ENCODE measurements at places on chromosomes 3 and 15.
A peak's percentile ranks its signal among the peaks of the same experiment; 100 is the strongest.

DNA sequence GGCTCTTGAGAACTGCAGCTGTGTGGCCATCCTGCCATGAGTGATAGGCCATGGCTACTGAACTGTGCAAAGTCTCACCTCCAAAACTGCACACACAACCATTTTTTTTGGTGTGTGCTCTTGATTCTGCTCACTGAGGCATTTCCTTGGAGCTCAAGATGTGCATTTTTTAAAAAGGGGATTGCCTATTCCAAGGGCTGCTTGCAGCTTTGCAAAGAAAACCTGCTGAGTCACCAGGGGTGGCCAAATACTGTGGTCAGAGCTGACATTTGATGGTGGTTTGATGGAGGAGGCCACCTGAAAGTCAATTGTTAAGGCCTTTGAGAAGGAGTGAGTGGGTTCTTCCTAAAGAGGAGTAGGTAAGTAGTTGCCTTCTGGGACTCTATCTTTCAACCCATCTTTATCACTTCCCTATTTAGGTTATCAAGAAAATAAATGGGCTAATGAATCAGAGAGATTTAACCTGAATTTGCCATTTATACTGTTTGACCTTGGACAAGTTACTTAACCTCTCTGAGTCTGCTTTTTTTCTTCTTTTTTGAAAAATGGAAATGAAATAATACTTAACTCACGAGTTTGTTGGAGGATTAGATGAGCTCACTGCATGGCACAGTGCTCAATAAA lies 87.9 kb downstream of the CHST2 start:
- no peak for DNase-seq

GRCh38 chr15:76840830-76841460 lies 64.2 kb downstream of the SCAPER start:
- DNase-seq: peak; percentile 67

GRCh38 chr3:20222274-20222673 lies 36.3 kb upstream of the SGO1 start:
- no peak for DNase-seq

- DNase-seq: no peak
Measured at GRCh38 chr3:64271631-64272030, 46.4 kb upstream of the PRICKLE2 start.

- no peak for DNase-seq
Measured at GRCh38 chr3:71831599-71831998, 46.7 kb upstream of the PROK2 start.

DNA sequence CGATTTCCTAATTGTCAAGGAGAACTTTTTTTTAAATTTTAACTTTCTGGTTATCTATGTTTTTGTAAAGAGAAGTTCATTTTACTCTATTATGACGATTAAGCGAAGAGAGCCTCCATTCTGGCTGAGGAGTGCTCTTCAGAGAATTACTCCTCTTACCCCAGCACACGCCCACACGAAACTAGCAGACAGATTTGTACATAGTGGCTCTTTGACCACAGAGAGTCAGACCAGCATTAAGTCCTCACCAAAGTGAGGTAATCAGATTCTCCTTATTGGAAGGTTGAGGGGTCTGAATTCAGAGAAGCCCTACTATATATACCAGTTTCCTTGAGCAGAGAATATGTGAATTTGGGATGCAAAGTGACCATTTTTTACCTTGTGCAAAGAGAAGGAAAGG lies 204.8 kb upstream of the TSC22D2 start:
- DNase-seq: no peak

DNA sequence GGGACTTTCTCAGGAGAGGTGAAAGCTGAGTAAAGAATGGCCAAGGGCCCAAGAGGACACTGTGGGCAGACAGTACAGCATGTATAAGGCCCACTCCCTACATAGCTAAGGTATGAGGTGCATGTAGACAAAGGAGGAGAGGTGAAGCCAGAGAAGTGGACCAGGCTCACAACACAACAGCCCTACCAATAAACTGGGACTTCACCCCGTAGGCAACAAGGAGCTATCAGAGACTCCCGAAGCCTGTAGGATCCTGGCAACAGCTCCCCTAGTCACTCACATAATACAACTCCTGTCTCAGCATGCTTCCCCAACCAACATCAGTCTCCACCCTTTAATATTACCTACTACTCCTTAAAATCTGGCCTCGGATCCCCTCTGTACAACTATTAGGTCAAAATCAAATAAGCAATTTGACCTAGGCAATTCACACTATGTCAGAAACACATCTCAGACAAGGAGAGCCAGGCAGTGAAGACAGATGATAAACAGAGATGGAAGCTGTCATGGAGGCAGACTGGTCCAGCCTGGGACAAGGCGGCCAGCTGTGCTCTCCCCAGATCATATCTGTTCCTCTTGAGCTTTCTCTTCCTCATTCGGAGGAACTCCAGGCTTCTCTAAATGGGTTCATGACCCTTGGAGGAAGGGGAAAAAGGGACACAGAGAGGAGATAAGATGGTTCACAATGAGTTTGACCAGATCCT lies 1.4 kb downstream of the XXYLT1 start:
- no peak for DNase-seq
